ENCODE measurements at places on chromosomes 4 and X.

GRCh38 chr4:38865445-38865844, 2.2 kb upstream of the FAM114A1 start:
- DNase-seq: no peak

DNA sequence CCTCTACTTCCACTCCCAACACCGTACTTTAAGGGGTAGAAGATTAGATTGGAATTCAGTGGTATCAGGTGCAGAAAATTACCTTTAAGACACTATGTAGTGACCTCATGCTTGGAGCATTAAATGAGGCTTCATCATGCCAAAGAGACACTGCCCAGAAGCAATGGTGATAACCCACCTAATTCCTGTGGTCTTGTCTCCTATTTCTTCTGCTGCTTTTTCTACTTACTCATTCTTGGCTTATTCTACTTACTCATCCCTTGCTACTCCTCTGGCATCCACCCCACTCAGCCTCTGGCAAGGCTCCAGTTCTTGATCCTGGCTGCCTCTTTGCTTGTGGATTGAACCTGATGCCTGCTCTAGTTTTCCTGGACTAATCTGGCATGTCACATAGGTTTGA, 62.3 kb upstream of the ADAMTS3 start:
- DNase-seq: no peak

- no peak for DNase-seq
These were observed 306.4 kb downstream of the PTTG2 start for GRCh38 chr4:38266616-38267015.

DNA sequence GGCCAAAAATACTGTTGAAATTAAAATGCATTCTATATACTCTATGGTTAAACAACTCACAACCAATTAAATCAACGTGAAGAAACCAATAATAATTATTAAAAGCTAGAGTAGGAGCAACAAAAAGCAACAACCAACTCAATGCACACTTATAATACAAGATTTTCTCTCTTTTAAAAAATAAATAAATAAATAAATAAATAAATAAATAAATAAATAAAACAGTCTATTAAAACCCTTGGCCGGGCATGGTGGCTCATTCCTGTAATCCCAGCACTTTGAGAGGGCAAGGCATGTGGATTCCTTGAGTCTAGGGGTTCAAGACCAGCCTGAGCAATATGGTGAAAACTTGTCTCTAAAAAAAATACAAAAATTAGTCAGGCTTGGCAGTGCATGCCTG, 62.7 kb downstream of the ENOX2 start:
- DNase-seq: no peak

- DNase-seq: no peak
These were observed 263.1 kb downstream of the SPRY1 start for GRCh38 chr4:123659730-123660129.

DNA sequence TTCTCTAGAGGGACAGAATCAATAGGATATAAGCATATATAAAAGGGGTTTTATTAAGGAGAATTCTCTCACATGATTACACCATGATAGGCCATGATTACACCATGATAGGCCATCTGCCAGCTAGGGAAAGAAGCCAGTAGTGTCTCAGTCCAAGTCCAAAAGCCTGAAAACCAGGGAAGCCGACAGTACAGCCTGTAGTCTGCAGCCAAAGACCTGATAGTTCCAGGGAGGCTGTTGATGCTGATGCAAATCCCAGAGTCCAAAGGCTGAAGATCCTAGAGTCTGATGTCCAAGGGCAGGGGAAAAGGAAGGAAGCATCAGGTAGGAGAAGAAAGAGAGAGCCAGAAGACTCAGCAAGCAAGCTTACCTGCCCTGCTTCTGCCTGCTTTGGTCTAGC, 411.3 kb upstream of the EMCN start:
- no peak for DNase-seq

DNA sequence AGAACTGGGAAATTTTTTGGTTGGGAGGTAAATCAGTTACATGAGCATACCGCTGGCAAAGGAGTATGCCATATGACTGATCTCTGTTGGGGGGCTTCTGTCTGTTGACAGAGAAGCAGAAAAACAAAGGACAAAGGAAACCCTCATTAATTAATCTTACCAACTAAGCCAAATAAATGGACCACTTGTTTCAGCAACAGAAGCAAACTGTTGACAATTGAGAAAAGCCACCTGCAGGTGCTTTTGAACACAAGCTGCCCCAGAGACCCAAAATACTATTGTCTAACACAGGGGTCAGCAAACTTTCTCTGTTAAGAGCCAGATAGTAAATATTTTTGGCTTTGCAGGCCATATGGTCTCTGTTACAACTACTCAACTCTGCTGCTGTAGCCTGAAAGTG, 7.0 kb upstream of the FRYL start:
- no peak for DNase-seq

DNA sequence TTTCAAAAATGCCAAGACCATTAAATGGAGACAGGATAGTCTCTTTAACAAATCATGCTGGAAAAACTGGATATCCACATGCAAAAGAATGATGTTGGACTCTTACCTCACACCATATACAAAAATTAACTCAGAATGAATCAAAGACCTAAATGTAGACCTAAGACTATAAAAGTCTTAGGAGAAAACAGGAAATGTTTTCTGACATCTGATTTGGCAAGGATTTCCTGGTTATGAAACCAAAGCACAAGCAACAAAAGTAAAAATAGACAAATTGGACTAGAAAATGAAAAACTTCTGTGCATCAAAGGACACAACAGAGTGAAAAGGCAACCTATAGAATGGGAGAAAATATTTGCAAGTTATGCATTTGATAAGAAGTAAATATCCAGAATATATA, 37.6 kb downstream of the ARFIP1 start:
- no peak for DNase-seq

DNA sequence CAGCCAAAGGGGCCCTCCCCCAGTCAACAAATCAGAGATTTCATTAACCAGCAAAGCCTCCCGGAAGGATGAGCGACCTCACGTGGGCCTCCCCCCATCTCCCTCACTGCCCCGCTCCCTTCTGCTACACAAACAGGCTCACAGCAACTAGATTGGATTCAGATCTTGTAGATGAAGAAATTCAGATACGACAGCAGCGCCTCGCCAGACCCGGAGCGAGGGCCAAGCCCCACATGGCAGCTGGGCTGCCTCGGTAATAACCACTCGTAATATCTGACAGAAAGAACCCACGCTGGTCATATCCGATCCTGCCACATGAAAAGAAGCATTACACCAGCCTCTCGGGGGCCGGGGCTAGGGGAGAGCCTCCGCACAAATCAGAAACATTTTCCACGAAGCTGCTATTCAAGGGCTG, 581.3 kb downstream of the BCOR start:
- no peak for DNase-seq

DNA sequence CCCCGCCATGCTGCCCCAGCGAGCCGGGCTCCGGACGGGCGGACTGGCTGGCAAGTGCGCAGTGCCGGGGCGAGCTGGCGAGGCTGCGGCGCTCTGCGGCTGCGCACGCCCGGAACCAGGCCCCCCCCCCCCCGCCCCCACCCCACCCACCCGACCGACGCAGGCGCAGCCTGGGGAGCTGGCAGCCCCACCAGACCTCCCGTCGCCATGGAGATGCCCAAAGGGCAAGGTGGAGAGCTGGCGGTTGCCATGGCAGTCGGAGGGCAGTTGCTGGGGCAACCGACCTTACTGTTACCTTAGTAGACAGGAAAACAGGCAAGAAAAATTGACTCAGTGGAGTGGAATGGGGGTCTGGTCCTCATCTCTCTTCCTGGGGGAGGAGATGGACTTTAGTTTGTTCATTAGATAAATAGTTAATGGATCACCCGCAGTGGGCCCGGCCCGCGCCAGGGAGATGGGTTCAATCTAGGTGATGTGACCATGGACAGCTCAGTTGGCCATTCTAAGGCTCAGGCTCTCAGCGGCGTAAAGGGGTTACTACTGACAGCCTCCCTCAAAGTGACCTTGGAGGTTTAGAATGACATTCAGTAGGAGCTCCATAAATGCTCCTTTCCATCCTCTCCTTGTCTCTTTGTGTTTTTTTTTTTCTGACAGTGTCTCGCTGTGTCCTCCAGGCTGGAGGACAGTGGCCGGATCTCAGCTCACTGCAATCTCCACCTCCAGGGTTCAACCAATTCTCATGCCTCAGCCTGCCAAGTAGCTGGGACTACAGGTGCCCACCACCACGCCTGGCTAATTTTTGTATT, at the start of gene PCSK1N:
PCSK1N (minus strand) TSS at position 87 of the 806 bp plus-strand sequence; CDS start at position 9, 78 bp downstream.
- no peak for DNase-seq

- no peak for DNase-seq
These were observed 105.2 kb upstream of the LRPAP1 start for GRCh38 chr4:3637326-3638016.

DNA sequence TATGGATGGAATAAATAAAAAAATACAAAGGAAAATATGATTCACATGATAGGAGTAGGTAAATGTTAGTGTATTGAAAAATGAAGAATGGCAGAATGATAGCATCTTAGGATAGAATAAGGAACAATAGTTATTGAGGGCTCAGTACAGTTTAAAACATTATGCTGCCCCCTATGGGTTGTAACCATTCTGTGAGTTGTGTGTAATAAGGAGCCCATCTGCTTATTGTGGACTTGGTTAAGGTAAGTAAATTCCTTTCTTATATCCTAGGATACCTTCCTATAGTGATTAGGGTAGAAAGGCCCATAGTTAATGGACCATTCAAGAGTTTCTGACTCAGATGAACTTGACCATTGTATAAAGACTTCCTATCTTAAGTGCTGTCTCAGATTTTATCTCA, 195.8 kb downstream of the PDHA2 start:
- no peak for DNase-seq

DNA sequence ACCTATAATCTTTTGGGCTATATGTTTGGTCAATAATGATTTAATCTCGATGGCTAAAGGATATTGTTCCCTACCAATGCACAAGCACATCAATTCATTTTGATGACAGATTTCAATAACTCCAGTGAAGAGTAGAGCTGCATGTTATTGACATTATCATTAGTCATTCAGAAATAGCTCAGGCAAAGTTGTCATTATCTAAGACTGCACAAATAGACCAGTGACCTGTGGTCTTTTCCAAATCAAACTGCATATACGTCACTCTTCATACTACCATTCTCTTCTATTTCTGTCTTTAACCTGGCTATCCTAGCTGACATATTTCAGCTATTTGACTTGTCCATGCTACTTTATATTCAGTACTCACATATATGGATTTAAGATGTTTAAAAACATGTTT, 1050.8 kb downstream of the C4orf33 start:
- DNase-seq: no peak

- no peak for DNase-seq
These were observed 195.3 kb downstream of the KCNIP4 start for GRCh38 chr4:21753084-21753760.

DNA sequence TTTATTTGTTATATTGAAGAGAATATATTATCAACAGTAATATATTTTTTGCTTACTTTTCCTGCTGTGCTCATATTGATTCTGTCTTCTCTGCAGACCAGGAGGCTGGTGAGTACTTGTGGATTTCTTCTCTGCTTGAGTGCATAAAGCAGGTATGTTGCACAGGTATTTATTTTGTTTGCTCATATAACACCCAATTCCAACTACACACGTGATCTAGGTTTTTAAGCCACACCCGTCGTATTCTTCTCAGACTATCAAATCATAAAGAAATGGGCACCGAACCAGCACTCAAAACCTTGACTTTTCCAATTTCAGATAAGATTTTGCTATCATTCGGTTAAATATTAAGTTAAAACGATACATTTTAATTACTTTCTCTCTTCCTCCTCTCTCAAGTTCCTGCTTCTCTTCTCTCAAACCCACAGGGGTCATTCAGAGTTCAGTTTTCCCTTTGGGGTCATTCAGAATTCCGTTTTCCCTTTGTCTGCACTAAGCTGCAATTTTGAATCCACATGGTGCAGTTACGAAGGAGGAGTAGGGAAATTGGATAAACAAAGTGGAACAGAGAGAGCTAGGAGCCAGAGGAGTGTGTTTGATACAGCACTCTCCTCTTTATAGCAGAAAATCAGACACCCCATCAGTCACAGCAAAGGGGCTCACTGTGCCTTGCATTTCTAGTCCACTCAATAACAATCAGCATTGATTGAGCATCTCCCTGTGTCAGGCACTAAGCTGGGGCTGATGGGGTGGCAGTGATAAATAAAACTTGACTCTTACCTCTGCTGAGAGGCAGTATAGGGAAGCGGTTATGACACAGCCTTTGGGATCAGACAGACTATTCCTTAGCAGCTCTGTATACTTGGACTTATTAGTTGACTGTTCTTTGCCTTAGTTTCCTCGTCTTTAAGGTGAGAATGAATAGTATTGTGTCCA, at the start of gene ADH1C:
ADH1C (minus strand) TSS at position 145 of the 936 bp plus-strand sequence; CDS start at position 74, 71 bp downstream.
- no peak for DNase-seq

- DNase-seq: no peak
These were observed 223.1 kb downstream of the ANK2 start for GRCh38 chr4:113272523-113272922.

- DNase-seq: peak; percentile 42
These were observed 745 bp downstream of the SLC39A8 start for GRCh38 chr4:102344520-102344953.

- no peak for DNase-seq
These were observed 264.3 kb downstream of the RAPGEF2 start for GRCh38 chr4:159366966-159367780.

- no peak for DNase-seq
These were observed 141.8 kb upstream of the PJA1 start for GRCh38 chrX:69307029-69307428.

DNA sequence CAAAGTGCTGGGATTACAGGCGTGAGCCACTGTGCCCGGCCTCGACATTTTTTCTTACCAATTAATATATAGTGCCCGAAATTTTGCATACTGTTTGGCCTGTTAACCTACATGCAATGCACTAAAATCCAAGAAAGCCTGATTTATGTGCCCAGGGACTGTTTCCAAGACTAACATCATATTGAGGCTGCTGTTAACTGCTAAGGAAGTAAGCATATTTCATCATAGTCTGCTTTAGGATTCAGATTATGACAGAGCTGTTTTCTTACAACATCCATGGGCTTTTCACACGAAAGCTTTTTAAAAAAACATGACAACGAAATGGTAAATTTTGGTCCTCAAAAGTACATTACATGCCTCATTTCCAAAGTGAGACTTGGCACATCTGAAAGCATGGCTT, 84.4 kb downstream of the STOX2 start:
- no peak for DNase-seq

GRCh38 chr4:163228648-163229047, 62.0 kb upstream of the NAF1 start:
- DNase-seq: no peak

- DNase-seq: no peak
These were observed 203.3 kb downstream of the NWD2 start for GRCh38 chr4:37447886-37448285.

DNA sequence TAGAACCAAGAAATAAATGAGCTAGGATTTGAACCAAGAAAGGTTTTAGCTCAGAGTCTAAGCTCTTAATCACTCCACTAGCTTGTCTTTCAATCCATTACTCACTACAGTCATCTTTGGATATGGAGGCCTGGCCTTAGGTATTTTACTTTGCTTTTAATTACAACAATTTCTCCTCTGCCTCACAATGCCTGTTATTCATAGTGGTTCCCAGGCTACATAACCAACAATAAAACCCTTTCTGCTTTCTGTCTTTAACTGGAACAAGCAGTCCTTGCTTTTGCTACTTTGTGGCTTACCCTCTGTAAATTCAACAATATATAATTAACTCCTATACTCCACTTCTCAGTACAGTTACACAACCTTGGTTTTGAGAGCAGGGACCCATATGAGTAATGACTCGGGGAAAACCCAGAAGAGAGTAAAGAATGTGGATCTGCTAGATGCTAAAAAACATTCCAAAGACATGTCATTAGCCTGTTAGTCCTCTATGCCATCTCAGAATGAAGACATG, 94.7 kb upstream of the NAP1L5 start:
- no peak for DNase-seq

- peak; percentile 11 for DNase-seq
These were observed 4.5 kb downstream of the DTHD1 start for GRCh38 chr4:36285784-36286480.

GRCh38 chrX:154082396-154083125, 15.0 kb downstream of the MECP2 start:
- DNase-seq: no peak

Data from activated naive CD8-positive, alpha-beta T cell treated with anti-CD3 and anti-CD28 coated beads, Interleukin-2, amount 50 U/mL, for 16 hours (primary cell).